ENCODE measurements at places on chromosomes 13 and 19. TPM values are rescaled to one million over a fixed set of nuclear protein-coding genes. Genes with fewer than 3 reads are reported as not detected.

GRCh38 chr19:10191347-10191746 lies 3.4 kb downstream of the DNMT1 start:
- DNase-seq: no peak

GRCh38 chr19:47093841-47094240 lies 19.7 kb downstream of the ZC3H4 start:
- DNase-seq: peak; percentile 74

DNA sequence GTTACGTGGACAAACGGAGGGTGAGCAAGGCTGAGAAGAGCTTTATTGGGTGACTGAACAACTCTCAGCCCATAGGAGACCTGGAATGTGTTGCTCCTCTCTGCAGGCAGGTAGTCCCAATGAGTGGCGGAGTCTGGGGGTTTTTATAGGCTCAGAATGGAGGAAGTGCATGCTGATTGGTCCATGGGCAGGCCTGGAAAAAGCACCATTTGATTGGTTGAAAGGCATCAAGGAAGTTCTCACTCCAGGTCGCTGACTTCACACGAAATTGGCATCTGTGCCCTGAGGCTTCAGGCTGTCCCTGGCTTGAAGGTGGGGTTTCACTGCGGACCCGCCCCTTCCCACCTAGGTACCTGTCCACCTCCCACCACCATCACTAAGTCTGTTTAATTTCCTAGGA lies 65.4 kb downstream of the SPATA13 start:
- no peak for DNase-seq

DNA sequence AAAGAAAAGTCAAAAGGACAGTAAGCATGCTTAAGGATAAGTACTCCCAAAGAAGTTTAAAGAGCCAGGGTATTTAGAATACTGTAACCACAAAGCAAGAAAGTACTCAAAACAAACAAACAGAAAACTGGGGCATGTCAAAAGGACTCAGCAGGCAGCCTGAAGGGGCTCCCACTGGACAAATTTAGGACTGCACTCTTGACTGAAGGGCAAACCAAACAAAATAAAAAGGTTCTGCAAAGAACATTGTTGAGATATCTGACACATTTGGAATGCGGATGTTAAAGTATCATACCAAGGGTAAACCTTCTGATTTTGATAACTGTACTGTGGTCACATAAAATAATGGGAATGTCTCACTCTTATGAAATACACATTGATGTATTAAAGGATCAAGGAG lies 157.4 kb downstream of the TNFSF13B start:
- no peak for DNase-seq

- peak; percentile 78 for DNase-seq
These were observed 10.9 kb upstream of the QTRT1 start for GRCh38 chr19:10690341-10690781.

DNA sequence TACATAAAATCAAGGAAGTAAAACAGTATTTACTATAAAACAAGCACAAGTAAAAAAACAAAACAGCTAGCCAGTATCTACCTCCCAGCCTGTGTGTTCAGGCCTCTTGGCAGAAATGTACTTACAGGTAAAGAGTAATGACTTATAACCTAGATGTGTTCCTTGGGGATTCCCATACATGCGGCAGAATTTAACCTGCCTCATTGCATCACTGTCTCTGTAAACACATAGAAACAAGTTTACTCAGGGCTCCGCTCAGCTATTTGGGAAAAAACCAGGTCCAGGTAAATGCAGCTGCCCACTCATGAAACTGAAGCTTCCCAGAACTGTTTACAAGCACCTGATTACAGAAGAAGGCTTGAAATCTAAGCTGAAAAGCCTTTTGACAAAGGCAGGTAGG lies 50.7 kb upstream of the SERP2 start:
- DNase-seq: no peak

The CCNA1 gene
- total RNA-seq: 0.29 TPM

Measured in thyroid gland (tissue), 4 donors.